ENCODE measurements at places on chromosomes 4 and X. TPM values are rescaled to one million over a fixed set of nuclear protein-coding genes. Genes with fewer than 3 reads are reported as not detected.

Gene SRPX
- total RNA-seq, result not detected

Gene ADH6
- total RNA-seq, result not detected

Gene SETD7
- total RNA-seq, result 7.1 TPM

Gene ANXA10
- total RNA-seq, result not detected

Gene WDR44
- 16.7 TPM for total RNA-seq

Gene MAGEA1
- total RNA-seq, result not detected

Gene PLS3
- total RNA-seq, result 0.33 TPM

Gene GPC3
- total RNA-seq, result 1.1 TPM

Gene SATL1
- not detected for total RNA-seq

Gene ABLIM2
- total RNA-seq, result 0.20 TPM

Gene GLOD5
- total RNA-seq, result not detected

Gene LUZP4
- not detected for total RNA-seq

Gene TKTL2
- not detected for total RNA-seq

Measured in activated naive CD4-positive, alpha-beta T cell treated with anti-CD3 and anti-CD28 coated beads, Interleukin-2, amount 10 ng/mL, durations not matched to agents 5 hours and 36 hours (primary cell).